Uterus (tissue), 4 donors: ENCODE measurements at places on chromosomes 7 and 10. TPM values are rescaled to one million over a fixed set of nuclear protein-coding genes. Genes with fewer than 3 reads are reported as not detected.

DNA sequence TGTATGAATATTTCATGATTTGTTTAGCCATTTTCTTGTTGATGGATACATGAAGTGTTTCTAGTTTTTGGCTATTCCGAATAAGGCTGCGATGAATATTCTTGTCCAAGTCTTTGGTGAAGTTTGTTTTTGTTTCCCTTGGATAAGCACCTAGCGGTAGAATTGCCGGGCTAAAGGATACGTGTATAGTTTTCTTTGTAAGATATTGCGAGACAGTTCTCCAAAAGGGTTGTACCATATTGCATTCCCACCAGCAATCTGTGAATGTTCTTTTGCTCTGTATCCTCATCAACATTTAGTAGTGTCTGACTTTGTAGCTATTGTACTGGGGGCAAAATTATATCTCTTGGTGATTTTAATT, 142.6 kb downstream of the DOCK1 start:
- H3K27me3 ChIP-seq, result no peaks in the 10 kb centered on the region
- H3K4me1 ChIP-seq, result no peaks in the 10 kb centered on the region
- no peak for DNase-seq

DNA sequence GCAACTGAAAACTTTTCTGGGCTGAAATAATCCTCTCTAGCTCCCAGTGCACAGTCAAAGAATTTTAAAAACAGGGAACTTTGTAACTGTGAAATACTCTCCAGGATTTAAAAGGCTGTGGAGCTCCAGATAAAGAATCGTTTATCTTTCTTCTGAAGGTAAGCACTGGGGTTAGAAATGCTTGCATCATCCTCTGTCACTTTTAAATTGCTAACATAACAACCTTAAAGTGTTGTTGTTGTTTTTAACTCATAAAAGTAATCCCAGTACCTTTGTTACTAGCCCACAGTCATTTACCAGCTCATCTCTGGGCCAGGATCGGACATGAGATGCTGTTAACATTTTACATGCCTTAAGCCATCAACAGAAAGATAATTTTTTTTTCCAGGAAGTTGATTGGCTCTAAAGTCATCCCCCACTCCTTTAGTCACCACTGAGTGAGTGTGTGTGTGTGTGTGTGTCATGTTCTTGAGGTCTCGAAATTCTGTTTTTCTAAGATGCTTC, at the start of gene SLC39A12:
SLC39A12 (plus strand) TSS at position 51 of the 504 bp plus-strand sequence. CDS start 1,359 bp downstream, outside the sequence.
- H3K27me3 ChIP-seq, result no peaks in the 10 kb centered on the region
- DNase-seq, result no peak
- no peak within 1 kb of the TSS for H3K4me3 ChIP-seq
- H3K27ac ChIP-seq, result no peak within 1 kb of the TSS
- H3K4me1 ChIP-seq, result no peaks in the 10 kb centered on the region
- no peaks in the 10 kb centered on the region for H3K36me3 ChIP-seq

- no peaks in the 10 kb centered on the region for H3K27me3 ChIP-seq
- H3K4me1 ChIP-seq, result no peaks in the 10 kb centered on the region
- no peaks in the 10 kb centered on the region for H3K36me3 ChIP-seq
Observed at GRCh38 chr10:130799532-130799931, 512.0 kb downstream of the TCERG1L start.

The OPN4 gene
- not detected for total RNA-seq

The STX1A gene
- 13.2 TPM for total RNA-seq
